ENCODE measurements at places on chromosomes 5 and 9. TPM values are rescaled to one million over a fixed set of nuclear protein-coding genes. Genes with fewer than 3 reads are reported as not detected.

- no peak for DNase-seq
Observed at GRCh38 chr5:78650531-78650930, 2.0 kb upstream of the LHFPL2 start.

GRCh38 chr9:131642496-131643083 is 97.3 kb downstream of the PRRT1B start:
- no peak for DNase-seq

GRCh38 chr9:77710965-77711648 is 63.0 kb upstream of the GNA14 start:
- no peak for DNase-seq

Gene RAB3C
- 5.8 TPM for total RNA-seq

Gene SCGB3A2
- not detected for total RNA-seq
